ENCODE measurements at places on chromosomes 7 and 10.

- no peak for DNase-seq
These were observed 101.0 kb downstream of the SMURF1 start for GRCh38 chr7:99042957-99043356.

GRCh38 chr10:95558593-95559320 is 2.4 kb downstream of the SORBS1 start:
- DNase-seq, result no peak

DNA sequence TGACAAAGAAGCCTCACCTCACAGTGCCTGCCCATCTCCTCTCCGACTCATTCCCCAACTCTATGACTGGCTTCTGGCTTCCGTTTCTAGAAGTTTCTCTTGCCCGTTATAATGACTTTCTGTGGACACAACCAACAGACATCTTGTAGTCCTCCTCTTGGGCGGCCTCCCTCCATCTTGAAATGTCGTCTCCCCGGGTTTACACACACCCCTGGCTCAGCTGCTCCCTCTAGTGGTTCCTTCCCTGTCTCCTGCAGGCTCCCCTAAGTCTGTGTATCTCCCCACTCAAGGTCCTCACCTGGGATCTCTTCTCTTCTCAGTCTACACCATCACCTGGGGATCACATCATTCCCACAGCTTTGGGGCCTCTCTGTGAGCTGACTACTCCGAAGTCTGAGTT is 123.4 kb upstream of the NEBL start:
- no peak for DNase-seq

- DNase-seq, result no peak
These were observed 76.7 kb upstream of the PRLHR start for GRCh38 chr10:118672153-118672552.

DNA sequence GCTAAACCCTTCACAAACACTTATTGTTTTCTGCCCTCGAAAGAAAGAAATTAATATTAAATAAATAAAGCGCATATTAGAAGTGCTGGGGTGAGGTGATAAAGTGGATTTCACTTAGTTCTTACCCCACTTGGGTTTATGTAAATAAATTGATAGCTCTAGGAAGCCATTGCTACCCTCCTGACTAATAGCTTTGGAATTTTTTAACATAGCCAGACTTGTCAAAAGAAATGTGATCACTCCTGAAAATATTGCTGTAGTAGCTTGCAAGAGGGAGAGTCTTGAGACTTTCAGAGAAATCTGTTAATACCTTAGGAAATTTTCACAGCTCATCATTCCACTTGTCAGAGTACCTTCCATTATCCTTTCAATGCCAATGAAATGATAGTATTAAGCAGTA is 7.6 kb downstream of the ARL5B start:
- DNase-seq, result no peak

- DNase-seq, result no peak
These were observed 3.2 kb downstream of the CSGALNACT2 start for GRCh38 chr10:43141421-43141820.

All from stimulated activated CD8-positive, alpha-beta memory T cell treated with anti-CD3 and anti-CD28 coated beads, Interleukin-4, amount 100 ng/mL, for 1 hour (primary cell).